NCI-H1092 (cell line): ENCODE measurements at places on chromosomes 2 and 18.

DNA sequence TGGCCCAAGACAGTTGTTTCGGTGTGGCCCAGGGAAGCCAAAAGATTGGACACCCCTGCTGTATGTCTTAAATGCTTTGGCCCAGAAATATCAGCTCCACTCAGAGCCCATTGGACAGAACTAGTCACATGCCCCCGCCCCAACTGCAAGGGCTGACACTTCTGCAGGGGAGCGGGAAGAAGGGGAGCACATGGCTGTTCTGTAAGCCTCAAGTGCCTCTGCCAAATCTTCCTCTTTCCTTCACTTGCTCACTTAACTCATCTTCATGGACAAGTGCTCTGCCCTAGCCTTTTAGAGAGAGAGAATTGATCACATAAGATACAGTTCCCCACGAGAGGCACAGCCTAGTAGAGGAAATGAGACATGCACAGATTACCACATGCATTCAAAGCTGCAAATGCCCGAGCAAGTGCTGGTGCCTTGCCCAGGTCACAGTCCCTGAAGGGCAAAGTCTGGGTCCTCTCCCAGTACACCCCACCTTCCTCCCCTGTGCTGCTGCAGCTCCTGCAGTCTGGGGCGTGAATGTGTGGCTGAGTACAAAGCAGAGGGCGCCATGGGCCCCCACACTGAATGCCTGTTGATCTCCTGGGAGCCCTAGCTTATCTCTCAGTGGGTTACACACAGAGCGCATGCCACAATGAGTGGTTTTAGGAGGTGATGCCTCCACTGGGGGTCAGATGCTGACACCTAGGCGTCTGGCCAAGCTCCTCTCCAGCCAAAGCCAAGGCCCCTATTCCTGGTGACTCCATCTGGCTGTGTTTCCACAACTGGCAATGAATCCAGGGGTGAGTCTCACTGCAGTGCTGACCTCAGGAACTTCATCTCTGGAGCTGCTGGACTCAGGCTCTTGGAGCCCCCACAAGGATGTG, 135.3 kb downstream of the CTIF start:
- DNase-seq: no peak

DNA sequence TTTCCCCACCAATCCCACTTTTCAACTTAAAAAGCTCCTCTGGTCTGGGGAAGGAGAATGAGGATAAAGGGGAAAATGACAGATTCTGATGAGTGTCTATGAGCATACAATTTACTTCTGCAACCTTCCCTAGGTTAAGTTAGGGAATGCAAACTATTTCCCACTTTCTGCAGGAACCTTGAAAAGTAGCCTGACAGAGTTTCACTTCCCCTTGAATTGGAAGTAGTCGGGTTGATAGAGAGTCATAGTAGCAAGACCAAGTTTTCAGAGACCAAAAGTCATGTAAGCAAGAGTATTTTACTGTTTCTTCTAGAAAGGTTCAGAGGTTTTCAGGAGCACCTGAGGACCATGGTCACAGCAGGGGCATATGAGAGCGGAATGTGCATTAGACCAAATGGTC, 815.1 kb downstream of the CPS1 start:
- DNase-seq: no peak

DNA sequence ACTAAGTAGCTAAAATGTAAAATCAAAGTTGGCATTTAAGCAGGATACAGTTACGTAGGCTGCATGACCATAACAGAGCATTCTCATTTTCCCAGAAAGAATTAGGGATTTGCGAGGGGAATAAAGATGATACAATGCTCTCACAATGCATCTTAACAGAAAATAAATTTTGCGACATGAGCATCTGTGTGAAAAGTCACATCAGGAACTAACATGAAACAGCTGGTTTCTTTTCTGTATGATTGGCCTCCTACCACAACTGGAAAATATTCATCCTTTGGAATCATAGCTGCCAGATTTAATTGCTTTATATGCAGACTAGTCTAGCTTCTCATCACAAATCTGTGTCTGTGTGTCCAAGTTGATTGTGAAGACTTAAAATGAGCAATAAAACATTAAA, 66.0 kb downstream of the KCTD18 start:
- no peak for DNase-seq

DNA sequence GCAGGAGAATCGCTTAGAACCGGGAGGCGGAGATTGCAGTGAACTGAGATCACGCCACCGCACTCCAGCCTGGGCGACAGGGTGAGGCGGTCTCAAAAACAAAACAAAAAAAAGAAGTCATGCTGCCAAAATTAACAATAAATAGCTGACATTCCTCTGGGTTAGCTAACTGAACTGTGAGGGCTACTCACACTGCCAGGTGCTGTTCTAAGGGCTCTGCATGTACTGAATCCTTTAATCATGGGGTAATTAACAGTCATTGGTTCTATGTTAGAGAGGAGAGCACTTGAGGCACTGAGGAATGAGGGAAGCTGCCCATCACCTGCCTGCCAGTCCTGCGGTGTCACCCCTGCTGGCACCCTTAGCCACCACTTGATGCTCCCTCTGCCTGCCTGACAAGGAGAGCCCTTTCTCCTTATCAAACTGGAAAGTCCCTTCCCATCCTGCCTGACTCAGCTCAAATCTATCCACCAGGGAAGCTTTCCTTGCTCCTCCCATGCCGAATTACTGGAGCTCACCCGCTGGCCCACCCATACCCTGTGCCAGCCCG, 73.0 kb upstream of the RIOK3 start:
- no peak for DNase-seq

DNA sequence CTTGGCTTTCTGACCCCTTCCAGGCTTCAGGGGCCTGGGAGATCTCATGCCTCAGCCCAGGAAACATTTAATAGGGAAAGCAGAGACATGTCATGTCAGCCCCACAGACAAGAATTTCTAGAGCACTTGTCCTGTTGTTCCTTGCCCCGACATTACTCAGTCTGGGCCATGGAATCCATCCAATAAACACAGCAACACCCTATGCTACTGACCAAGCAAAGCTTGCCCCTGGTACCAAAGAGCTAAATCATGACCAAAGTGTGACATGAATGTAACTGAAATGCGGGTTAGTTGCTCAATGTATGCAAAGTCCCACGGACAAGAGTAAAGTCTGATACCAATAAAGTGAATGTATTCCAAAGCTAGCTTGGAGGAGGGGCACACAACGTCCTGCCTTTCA, 35.1 kb downstream of the EHD3 start:
- no peak for DNase-seq

DNA sequence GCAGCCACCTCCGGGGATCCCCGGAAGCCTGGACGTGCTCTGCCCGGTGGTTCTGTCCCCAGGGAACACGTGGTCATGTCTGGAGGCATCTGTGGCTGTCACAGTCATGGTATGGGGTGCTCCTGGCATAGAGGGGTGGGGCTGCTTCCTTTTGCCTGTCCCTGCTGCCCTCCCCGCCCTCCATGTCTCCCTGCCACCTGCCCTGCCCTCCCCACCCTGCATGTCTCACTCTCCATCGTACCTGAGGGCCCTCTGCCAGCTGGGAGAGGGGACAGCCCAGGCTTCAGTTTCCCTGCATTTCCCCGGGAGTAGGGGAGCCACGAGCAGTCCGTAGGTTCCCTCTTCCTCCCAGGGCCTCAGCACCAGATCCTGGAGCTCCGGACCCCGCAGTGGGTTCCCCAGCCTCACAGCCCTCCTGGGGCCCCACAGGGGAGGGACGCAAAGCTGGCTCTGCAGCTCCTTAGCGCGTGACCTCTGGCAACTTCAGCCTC, 90.0 kb upstream of the CTDP1 start:
- no peak for DNase-seq

- DNase-seq: no peak
Observed at GRCh38 chr2:76446872-76447271, 736.2 kb upstream of the GCFC2 start.

DNA sequence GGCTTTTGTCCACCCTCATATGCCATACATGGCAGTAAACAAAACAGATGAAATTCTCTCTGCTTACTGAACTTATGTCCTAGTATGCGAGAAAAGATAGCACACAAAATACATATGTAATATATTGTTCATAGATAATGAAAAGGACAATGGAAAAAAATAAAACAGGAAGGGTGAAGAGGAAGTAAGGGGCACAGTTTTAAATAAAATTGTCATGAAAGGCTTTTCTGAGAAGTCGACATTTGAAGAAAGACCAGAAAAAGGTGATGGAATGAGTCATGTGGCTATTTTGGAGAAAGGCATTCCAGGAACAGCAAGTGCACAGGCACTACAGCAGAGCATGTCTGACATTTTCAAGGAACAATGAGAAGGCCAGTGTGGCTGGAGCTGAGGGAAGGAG, 56.4 kb downstream of the KCNH7 start:
- DNase-seq: no peak
